ENCODE measurements at places on chromosomes 2 and 18. TPM values are rescaled to one million over a fixed set of nuclear protein-coding genes. Genes with fewer than 3 reads are reported as not detected.

HK2 gene
- polyA plus RNA-seq, result 5.9 TPM

MYO7B gene
- polyA plus RNA-seq, result 0.16 TPM

G6PC2 gene
- 0.17 TPM for polyA plus RNA-seq

DSC2 gene
- polyA plus RNA-seq, result 0.48 TPM

GKN1 gene
- 1.7 TPM for polyA plus RNA-seq

TGFBRAP1 gene
- 13.7 TPM for polyA plus RNA-seq

MEX3C gene
- polyA plus RNA-seq, result 7.0 TPM

DSG1 gene
- polyA plus RNA-seq, result not detected

CTAGE1 gene
- polyA plus RNA-seq, result not detected

FIGN gene
- 1.7 TPM for polyA plus RNA-seq

LAMA3 gene
- 2.3 TPM for polyA plus RNA-seq

PROM2 gene
- 1.7 TPM for polyA plus RNA-seq

Data from adrenal gland (tissue), 19 donors.